Stimulated activated naive CD4-positive, alpha-beta T cell (primary cell): ENCODE measurements at places on chromosomes 11 and 22.

DNA sequence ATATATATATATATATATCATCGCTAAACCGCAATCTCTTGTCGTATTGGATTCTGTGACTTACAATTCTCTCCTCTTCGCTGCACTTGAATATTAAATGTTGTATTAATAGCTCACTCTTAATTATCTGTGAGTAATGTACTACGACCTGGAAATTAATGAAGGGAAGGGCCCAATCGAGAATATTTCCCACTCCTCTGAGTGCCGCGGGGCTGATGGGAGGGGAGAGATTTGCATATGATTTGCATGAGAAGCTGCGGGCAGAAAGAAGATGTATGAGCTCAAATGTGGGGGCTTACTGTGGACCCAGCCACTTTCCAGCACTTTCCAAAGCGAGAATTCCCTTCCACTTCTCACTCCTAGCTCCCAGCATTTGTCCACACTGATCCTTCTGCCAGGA lies 141.2 kb downstream of the MN1 start:
- DNase-seq, result no peak

DNA sequence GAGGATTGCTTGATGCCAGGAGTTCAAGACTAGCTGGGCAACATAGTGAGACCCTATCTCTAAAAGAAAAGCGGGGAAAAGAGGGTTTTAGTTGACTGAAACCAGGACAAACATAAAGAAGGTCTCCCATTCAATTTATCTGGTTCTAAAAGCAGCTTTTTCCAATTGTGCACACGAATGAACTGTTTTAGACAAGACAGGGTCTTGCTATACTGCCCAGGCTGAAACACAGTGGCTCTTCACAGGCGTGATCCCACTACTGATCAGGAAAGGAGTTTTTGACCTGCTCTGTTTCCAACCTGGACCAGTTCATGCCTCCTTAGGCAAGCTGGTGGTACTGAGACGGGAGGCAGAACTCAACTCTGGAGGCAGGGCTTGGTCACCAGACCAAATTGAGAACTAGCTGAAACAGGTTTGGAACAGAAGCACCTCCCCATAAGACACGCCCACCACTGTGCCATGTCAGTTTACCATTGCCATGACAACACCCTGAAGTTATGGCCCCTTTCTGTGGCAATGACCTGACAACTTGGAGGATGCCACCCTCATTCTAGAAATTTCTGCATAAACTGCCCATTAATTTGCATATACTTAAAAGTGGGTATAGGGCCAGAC lies 2.8 kb upstream of the NUCB2 start:
- DNase-seq, result no peak

- no peak for DNase-seq
These were observed 15.0 kb downstream of the POU2F3 start for GRCh38 chr11:120254788-120255518.

DNA sequence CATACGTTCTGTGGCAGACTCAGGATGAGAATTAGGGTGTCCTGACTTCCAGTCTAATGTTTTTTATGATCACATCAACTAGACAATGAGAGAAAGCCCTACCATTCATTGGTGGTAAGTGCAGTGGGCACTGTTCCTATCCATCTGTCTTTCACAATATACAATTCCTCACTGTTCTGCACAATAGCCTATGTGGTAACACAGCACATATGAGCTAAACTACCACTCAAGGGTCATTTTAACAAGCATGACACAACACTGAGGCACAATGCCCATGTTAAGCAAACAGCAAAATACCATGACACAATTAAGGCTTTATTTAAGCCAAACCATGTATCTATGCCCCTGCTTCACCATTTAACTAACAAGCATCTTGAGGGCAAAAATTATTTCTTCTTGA lies 52.3 kb downstream of the SIK3 start:
- no peak for DNase-seq

DNA sequence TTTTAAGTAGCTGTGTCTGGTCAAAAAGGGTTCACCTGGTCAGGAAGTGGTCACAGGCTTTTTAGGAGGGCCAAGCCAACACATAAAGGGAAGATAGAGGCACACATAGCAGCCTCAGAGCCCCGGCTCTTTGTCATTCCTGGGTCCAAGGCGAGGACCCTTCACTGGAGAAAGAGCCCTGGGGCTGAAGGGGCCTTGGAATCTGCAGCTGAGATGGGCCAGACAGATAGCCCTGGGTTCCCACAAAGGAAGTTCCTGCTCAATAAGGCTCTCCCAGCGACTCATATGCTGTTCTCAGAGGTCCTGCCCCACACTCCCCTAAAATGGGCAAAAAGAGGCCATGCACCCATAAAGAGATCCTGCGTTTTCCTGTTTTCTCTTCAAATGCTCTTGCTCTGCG lies 77.7 kb downstream of the LINC01488 start:
- DNase-seq, result no peak

DNA sequence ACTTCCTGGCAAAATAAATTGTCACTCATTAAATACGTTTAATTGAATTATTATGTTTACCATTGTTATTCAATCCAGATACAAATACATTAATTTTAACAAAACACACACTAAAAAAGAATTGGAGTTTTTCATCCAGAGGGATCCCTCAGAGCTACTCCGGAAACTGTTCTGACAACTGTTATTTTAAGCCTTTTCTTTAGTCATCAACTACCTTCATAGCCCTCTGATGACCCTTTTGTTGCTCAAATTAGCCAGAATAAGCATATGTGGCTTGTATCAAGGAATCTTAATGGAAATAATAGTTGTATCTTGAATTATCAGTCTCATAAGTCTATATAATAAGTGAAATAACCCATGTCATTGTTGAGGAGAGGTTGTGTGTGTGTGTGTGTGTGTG lies 405.4 kb upstream of the FAT3 start:
- no peak for DNase-seq

GRCh38 chr22:42172773-42173172 lies 42.2 kb upstream of the CYP2D6 start:
- no peak for DNase-seq

- DNase-seq, result no peak
These were observed 62.1 kb upstream of the SLC5A12 start for GRCh38 chr11:26783997-26784396.
